ENCODE measurements at places on chromosomes 4 and X. TPM values are rescaled to one million over a fixed set of nuclear protein-coding genes. Genes with fewer than 3 reads are reported as not detected.

The PCYT1B gene
- total RNA-seq: 0.46 TPM

The EDA gene
- 0.14 TPM for total RNA-seq

The BMX gene
- 0.14 TPM for total RNA-seq

The BTC gene
- total RNA-seq: 0.43 TPM

The APBB2 gene
- 30.0 TPM for total RNA-seq

The S100G gene
- total RNA-seq: not detected

The SNCA gene
- total RNA-seq: 43.2 TPM

The PDCL2 gene
- not detected for total RNA-seq

The EDA2R gene
- 13.6 TPM for total RNA-seq

The TEC gene
- total RNA-seq: 0.71 TPM

The HS6ST2 gene
- total RNA-seq: 0.14 TPM

The ASB9 gene
- total RNA-seq: 0.57 TPM

The MECP2 gene
- 20.3 TPM for total RNA-seq

The CXorf65 gene
- not detected for total RNA-seq

All from smooth muscle cell of bladder (primary cell).